ENCODE measurements at places on chromosomes 11 and 22.

DNA sequence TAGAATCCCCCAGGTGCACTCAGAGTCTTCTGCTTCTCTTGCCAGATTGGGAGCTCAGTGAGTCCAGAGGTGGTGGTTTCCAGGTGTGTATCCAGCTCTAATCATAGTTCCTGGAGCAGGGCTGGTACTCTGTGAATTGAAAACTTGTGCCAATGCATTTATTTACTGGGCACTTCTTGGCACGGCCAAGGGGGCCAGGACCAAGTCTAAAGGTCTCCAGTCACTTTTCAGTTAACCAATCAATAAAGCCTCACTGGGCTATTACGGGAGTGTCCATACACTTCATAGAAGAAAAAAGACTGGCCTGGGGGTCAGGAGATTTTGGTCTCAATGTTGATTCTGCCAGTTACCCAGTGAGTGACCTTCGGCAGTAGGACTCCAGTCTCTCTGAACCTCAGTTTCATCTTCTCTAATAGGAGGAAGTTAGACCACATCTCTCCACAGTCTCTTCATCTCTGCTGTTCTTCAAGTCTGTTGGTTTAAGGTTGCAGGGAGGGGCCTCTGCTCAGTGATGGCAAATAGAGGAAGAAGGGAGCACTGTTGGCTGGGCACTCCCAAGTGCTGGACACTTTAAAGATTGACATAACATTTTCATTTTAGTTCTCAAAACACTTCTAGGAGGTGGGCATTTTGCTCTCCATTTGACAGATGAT, 188.5 kb upstream of the E2F8 start:
- DNase-seq, result no peak

- DNase-seq, result no peak
Measured at GRCh38 chr11:112878033-112878601, 83.1 kb upstream of the NCAM1 start.

DNA sequence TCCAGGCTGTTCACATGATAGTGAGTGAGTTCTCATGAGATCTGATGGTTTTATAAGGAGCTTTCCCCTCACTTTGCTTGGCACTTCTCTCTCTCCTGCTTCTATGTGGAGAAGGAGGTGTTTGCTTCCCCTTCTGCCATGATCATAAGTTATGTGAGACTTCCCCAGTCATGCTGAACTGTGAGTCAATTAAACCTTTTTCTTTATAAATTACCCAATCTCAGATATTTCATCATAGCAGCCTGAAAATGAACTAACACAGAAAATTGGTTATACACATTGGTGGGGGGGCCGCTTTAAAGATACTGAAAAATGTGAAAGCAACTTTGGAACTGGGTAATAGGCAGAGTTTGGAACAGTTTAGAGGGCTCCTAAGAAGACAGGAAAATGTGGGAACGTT, 741.1 kb upstream of the LUZP2 start:
- DNase-seq, result no peak

DNA sequence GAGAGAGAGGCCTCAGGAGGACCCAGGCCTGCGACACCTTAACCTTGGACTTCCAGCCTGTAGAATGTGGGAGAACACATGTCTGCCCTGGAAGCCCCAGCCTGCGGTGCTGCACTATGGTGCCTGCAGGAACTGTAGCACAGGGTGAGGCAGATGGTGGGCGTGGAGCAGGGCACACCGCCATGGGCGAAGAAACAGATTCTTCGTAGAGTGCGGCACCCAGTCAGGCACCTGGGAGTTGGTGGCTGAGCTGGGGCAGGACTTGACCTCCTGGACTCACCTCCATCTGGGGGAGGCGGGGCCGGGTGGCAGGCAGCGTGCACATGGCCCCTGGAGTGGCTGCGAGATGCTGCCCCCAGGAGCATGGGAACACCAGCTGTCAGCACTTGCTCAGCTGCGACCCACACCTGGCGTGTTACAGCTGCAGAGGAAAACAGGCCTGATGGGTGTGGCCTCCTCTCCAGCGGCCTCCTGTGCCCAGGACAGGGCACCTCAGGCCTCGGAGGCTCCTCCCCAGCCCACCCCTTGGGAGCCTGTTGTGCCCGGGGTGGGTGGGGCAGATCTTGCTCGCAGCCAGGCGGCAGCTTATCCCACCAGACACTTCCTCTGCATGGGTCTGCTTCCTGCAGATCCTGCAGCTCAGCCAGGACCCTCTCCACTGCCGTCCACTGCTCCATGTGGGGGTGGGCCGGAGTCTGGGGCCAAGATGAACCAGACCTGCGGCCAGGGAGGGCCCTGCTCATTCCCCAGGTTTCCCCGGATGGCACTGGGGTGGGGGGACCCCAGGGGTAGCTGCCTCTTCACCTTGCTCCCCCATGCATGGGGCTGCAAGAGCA, 80.4 kb downstream of the MYEOV start:
- DNase-seq, result no peak

GRCh38 chr11:101299210-101299609, 169.6 kb upstream of the PGR start:
- no peak for DNase-seq

GRCh38 chr11:110112457-110112856, 19.3 kb downstream of the ZC3H12C start:
- DNase-seq, result no peak

GRCh38 chr22:37010174-37010573, 9.1 kb downstream of the TST start:
- DNase-seq, result no peak

DNA sequence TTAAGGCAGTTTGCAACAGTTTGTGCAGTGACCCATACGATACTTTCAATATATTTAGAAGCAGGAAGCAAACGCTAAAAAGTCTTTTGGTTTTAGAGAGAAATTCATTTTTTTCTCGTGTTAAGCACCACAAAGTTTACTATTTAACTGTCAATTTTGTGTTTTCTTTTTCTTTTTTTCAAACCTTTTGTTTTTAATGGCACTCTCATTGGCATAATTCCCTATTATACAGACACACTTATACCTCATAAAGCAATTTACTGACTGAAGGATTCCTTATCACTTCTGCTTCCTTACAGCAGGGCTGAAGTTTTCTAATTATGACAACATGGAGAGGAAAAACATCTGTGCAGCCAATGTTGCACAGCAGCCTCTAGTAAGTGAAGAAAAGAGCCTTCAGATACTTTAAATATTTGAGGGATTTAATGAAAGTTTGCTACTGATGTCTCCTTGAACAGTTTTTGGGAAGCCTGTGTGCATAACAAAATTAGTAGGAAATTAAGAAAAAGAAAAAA, 2191.2 kb downstream of the LRRC4C start:
- DNase-seq, result no peak

GRCh38 chr22:19488884-19489843, 9.4 kb downstream of the CDC45 start:
- no peak for DNase-seq

- no peak for DNase-seq
Measured at GRCh38 chr22:19680287-19680881, 33.9 kb upstream of the SEPTIN5 start.

- DNase-seq, result no peak
Measured at GRCh38 chr11:85620256-85620655, 6.9 kb downstream of the DLG2 start.

DNA sequence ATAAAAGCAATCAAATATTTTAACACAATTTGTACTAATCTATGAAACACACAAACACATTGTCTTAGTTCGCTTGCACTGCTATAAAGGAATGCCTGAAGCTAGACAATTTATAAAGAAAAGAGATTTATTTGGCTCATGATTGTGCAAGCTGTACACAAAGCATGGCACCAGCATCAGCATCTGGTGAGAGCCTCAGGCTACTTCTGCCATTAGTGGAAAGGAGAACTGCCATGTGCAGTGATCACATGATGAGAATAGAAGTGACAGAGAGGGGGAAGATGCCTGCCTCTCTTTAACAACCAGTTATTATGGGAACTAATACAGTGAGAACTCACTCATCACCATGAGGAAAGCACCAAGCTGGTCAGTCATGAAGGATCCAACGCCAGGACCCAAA, 105.1 kb downstream of the GUCY1A2 start:
- no peak for DNase-seq

DNA sequence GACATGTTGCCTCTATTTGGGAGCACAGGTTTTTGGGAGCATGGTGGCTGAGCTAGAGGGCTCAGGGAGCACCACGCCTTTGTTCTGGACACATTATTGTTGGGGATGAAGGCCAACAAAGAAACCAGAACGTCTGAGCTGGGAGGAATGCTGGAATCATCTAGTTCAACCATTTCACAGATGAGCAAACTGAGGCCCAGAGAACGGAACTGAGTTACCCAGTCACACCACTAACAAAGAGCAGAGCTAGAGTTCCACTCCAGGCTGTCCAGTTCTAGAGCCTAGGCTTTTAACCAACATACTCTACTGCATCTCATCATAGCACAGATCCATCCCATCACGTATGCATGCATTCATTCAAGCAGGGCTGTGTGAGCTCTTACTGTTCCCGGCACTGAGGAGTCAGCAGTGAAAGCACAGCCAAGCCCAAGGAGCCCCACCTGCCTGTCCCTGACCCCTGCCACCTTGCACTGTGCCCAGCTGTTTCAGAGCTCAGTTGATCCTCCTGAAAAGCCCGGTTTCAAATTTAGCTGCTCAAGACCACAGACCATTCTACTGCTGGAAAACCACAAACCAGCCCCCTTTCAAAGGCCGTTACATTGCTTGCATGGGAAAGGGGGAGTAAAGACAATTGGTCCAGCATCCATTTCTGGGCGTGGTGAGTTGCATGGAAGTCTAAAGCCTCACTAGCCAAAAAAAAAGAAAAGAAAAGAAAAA, 16.9 kb upstream of the TCF20 start:
- DNase-seq, result no peak

GRCh38 chr11:12800871-12801270, 126.7 kb downstream of the TEAD1 start:
- DNase-seq, result no peak

- no peak for DNase-seq
Measured at GRCh38 chr22:44539467-44540063, 41.5 kb upstream of the RTL6 start.

DNA sequence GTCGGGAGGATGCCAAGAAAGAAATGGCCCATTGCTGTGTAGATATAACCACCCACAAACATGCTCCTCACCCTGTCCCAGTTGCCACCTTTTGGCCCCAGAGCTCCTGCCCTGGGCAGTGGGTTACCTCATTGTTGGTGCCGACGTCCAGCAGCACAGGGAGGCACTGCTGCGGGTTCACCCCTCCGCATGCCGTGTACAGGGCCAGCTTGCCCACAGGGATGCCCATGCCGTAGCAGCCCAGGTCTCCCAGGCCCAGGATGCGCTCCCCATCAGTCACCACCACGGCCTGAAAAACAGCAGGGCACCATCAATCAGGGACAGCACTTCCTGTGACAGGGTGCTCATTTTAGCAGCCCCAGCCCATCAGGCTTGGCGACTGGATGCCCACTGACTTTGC, 123.1 kb downstream of the CCDC81 start:
- DNase-seq, result no peak

- no peak for DNase-seq
Measured at GRCh38 chr11:62544581-62545436, 1.8 kb downstream of the AHNAK start.

GRCh38 chr11:126772267-126772666, 228.3 kb downstream of the KIRREL3 start:
- no peak for DNase-seq

DNA sequence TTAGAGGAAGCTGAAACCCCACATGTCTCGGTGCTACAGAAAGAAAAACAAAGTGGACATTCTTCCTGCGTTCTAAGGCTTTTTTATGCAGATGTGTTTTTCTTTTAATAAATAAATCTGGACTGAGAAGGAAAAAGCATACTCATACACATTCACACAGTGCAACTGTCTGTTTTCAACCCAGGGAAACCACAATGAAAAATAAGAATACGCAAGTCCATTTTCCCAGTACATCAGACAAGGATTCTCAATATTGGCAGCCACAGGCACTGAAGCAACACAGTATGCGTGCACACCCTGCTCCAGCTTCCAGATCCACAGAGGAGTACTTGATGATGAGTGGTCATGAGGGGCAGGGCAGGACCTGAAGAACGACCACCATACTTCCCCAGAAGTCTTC, 86.9 kb downstream of the ETS1 start:
- DNase-seq, result no peak

DNA sequence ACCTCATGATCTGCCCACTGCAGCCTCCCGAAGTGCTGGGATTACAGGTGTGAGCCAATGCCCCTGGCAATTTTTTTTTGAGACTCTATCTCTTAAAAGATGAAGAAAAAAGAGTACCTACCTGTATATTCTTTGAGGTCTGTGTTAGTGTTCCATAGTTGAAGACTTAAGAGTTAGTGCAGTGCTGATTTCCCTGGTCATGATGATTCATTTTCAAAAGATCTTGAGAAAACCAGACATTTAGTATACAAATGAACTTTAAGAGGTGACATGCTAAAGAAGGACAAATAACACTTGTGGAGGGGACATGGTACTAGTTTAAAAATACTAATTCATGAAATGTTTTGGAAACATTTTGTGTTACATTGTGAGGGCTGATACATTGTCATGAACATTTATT, 17.7 kb downstream of the CBL start:
- no peak for DNase-seq

- no peak for DNase-seq
Measured at GRCh38 chr11:12430954-12431595, 53.7 kb downstream of the PARVA start.

GRCh38 chr11:119882316-119882715, 153.3 kb upstream of the NECTIN1 start:
- DNase-seq, result no peak

DNA sequence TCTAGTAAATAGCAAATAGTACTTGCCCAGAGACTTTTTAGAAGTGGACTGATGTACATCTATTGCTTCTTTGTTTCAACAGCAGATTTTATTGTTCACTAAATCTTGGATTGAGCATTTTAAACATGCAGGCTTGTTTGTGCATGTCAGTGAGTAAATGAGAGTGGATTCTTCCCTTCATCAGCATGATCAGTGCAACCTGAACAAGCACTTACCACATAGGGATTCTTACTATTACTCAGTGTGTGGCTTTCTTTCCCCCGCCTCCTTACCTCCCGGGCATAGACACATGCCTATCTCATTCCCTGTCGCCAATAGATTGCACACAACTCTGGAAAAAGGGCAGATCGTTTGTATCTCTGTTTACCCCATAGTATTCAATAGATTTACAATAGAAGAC, 197.5 kb downstream of the C11orf87 start:
- no peak for DNase-seq

Measured in activated T-helper 1 cell treated with anti-CD3 and anti-CD28 coated beads, Interleukin-2, amount 50 U/mL, for 16 hours (primary cell).